Stimulated activated CD8-positive, alpha-beta memory T cell treated with anti-CD3 and anti-CD28 coated beads, Interleukin-4, amount 100 ng/mL, for 1 hour (primary cell): ENCODE measurements at places on chromosomes 16 and 17.

- DNase-seq: no peak
These were observed 25.7 kb downstream of the C17orf100 start for GRCh38 chr17:6677158-6677831.

- DNase-seq: no peak
These were observed 450.5 kb upstream of the MAF start for GRCh38 chr16:80051040-80051439.

- no peak for DNase-seq
These were observed 23.6 kb downstream of the CENPV start for GRCh38 chr17:16329519-16330271.

DNA sequence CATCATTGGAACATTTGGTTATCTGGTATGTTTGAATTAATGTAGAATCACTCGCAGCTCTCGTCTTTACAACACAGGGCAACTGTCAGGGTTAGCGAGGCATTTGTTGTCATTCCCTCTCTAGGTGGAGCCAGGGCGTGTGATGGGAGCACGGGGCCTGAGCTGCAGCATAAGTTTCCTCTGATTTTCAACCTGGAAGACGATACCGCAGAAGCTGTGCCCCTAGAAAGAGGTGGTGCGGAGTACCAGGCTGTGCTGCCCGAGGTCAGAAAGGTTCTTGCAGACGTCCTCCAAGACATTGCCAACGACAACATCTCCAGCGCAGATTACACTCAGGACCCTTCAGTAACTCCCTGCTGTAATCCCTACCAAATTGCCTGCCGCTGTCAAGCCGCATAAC lies 37.2 kb downstream of the WIPI1 start:
- no peak for DNase-seq

- no peak for DNase-seq
These were observed 19.7 kb downstream of the DPEP1 start for GRCh38 chr16:89633064-89633631.

DNA sequence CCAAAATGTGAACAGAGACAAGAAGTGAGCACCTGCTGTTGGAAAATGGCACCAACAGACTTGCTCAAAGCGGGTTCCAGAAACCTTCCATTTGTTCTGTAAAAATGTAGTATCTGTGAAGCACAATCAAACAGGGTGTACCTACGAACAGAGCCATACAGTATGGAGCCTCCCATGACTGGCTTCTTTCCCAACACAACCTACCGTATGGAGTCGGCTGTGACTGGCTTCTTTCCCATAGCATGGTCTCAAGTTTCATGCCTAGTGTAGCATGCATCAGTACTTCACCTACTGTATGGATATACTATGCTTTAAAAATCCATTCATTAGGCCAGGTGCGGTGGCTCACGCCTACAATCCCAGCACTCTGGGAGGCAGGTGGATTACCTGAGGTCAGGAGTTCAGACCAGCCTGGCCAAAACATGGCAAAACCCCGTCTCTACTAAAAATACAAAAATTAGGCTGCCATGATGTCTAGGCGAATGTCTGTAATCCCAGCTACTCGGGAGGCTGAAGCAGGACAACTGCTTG lies 26.2 kb downstream of the YWHAE start:
- DNase-seq: no peak

DNA sequence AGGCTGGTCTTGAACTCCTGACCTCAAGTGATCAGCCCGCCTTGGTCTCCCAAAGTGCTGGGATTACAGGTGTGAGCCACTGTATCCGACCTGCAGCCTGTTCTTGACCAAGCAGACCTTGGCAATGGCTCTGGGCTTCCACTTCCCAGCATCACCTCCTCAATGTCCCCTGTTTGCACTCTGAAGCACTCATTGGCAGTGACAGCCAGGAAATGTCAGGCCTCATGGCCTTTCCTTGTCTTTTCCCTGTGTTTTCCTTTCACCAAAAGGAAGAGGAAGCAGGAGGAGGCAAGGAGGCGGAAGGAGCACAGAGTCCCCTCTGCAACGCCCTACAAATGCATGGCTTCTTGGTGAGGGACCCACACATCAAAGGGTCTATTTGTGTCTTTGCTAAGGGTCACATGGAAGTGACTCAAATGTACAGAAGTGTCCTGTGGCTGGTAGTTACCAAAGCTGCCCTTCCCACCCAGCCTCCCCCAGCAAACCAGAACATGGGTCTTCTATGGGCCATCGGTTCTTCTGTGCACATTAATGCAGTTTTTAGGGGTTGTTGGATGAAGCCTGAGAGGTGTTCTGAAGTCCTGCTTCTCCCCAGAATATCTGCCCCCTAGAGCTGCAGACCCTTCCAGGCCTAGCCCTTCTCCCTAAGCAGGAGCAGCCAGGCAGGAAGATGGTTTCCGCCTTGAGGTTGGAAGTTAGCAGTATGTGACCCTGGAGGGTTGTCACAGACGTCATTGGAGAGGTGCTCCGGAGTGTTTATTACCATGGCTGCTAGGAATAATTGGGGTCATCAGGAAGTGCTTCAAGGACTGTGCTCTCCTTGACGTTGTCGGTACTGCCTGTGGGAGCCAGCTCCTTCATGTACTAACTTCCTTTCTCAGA lies 60.8 kb downstream of the WIPI1 start:
- DNase-seq: no peak

DNA sequence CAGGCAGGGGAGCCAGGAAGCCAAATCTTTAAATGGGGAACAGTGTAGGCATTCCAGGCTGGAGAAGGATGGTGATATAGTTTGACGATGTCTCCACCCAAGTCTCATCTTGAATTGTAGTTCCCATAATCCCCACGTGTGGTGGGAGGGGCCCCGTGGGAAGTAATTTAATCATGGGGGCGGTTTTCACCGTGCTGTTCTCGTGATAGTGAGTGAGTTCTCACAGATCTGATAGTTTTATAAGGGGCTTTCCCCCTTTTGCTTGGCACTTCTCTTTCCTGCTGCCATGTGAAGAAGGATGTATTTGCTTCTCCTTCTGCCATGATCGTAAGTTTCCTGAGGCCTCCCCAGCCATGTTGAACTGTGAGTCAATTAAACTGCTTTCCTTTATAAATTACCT lies 28.8 kb downstream of the GINS3 start:
- DNase-seq: no peak

DNA sequence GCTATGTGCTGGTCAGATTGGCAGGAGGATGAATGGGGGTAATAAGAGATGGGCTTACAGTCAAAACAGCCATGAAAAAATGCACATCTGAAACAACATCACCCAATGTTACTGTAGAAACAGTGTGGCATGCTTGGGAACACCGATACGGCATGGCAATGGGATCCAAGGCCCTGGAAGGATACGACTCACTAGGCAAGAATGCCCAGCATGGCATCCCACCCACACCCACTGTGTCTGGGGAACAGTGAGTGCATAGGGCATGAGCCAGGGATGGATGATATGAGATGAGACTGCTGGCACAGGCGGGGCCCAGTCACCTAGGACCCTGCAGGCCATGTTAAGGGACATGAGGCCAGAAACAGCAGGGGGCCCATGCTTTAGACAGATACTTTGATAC lies 11.5 kb downstream of the TRIM25 start:
- DNase-seq: no peak

DNA sequence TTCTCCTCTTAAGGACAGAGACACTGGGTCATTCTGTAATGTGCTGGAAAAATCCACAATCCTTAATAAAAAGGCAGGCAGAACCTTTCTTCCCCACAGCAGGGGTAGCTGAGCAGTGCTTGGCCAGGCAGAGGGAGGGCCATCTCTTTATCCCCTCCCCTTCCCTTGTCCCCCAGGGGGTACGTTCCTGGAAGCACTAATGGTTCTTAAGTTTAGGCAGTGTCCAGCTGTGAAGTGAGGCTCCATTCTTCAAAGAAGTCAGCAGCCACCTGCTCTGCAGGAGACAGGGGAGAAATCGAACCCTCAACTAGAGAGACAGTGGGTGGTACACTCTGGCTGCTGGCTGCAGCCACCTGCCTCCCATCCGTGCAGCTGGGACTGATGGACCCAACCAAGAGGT lies 533.9 kb upstream of the CDH11 start:
- no peak for DNase-seq

DNA sequence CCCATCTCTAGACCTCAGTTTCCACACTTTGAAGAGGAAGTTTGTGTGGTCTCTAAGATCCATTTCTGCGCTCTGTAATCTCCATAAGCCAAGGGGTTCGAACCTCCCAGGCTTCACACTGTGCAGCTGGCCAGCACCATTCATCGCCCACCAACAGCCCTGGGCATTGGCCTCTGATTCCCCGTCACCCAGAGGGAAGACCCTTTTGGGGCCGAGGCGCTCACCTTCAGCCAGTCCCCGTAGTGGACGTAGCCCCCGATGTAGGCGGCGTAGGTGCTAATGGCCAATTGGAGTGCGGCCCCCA lies 678 bp downstream of the TMEM101 start:
- DNase-seq: no peak

GRCh38 chr16:85643631-85644030 lies 30.5 kb downstream of the GSE1 start:
- no peak for DNase-seq

DNA sequence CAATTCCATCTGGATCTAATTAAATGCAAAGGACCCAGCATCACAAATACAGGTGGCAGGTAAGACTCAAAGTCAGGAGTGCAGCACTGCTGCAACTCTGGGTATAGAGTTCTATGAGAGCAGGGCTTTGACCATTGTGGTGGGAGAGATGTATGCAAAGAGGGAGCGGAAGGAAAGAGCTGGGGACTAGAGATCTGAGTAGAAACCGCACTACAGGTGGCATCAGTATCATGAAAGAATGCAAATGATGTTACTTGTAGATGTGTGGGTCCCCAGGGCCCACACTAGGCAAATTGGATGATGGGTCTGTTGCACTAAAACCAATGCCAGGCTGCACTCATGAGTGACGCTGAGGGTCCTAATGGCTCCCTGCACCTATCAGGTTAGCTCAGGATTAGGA lies 287.1 kb upstream of the ASIC2 start:
- no peak for DNase-seq

GRCh38 chr17:34254146-34254545 lies 939 bp upstream of the CCL2 start:
- no peak for DNase-seq

GRCh38 chr17:79941088-79942010 lies 94.3 kb downstream of the TBC1D16 start:
- DNase-seq: no peak

DNA sequence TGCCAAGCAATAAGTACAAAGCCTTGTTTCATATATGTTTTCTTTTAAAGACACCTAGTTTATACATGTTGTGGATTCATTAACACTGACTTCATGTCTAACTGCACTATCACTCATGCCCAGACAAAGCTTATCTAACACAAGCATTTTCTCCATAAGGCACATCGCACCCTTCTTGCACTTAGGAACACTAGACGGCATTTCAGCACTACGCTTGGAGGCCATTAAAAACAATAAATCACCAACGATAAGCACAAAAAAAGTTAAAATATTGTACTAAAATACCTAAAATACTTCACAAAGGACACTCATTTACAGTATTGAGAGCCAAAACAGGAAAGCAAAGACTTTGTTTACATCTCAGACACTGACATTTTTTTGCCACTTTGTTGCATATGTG lies 39.0 kb upstream of the TEKT3 start:
- no peak for DNase-seq

GRCh38 chr16:21214086-21214485 lies 2.7 kb upstream of the ZP2 start:
- no peak for DNase-seq

GRCh38 chr17:18362698-18363100 lies 651 bp downstream of the SHMT1 start:
- DNase-seq: no peak

- no peak for DNase-seq
These were observed 212.2 kb upstream of the RPL38 start for GRCh38 chr17:73991260-73991659.

GRCh38 chr17:48283411-48283810 lies 146.6 kb downstream of the SKAP1 start:
- no peak for DNase-seq

- DNase-seq: no peak
These were observed 64.5 kb downstream of the ASIC2 start for GRCh38 chr17:33228548-33228947.

DNA sequence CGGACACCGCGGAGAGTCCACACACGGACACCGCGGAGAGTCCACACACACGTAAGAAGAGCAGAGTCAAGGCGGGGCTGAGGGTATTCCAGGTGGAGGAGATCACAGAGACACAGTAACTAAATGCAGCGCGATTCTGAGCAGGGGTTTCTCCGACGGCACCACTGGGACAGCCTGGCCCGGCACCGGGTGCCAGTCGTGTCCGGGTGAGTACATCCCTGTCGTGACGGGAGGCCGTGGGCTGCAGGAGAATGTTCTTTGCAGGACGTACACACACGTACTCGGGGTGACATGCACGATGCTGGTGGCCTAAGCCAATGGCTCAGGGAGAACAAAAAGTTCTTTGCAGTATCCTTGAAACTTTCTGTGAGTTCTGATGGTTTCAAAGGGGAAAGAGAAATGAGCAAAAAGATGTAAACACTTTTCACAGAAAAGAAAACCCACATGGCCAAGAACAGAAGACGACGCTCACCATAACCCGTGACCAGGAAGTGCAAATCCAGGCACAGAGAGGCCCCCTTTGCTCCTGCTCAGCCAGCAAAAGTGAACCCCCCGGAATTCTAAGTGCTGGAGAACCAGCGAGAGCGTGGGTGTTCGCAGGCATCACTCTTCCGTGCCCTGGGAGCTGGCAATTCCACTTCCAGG lies 53.7 kb upstream of the METRNL start:
- DNase-seq: no peak

DNA sequence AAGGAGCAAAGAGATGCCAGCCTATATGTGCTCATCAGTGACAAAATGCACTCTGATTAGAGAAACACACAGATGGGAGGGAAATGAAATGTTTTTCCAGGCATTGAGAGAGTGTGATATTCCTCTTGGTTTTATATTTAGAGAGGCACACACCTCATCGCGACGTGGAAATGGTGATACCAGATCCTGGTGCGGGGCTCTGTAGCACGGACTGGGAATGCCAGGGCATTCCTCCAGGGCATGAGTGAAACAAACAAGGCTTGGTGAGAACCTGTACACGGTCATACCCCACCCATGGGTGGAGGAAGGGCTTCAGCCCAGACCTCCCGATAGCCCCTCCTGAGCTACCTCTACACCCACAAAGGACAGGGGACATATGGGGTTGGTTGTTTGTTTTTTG lies 280.2 kb downstream of the C16orf95 start:
- DNase-seq: no peak

DNA sequence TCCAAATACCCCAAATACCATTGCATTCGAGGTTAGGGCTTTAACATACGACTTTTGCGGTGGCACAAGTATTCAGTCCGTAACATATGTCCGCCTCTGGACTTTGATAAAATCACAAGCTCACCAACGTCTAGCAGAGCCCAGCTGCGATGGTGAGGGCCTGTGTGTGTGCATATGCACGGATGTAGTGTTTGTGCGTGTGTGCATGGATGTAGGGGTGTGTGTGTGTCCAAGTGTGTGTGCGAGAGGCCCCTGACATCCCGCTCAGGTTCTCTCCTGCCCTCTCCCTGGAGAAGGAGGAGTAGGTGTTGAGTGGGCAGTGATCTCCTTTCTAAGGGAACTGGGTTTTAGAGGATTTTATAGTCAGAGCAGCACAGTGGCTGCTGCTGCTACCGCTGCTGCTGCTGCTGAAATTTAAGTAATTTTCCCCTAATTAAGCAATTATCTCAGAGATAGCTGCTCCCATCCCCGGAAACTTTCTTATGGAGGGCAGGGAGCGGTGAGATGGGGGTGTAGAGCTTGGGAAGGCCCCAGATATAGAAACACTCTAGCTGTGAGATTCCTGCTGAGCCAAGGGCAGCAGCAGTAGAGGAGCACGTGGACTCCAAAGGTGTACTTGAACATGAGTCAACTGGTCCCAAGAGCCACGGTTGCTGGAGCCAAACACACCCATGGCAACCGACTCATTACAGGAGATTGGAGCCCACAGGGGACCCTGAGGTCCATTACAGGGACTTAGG lies 121.7 kb upstream of the SDK2 start:
- DNase-seq: no peak

GRCh38 chr16:59048876-59049275 lies 314.8 kb upstream of the GOT2 start:
- DNase-seq: no peak
